Nephron progenitor cell (in vitro differentiated cells): ENCODE measurements at places on chromosomes 6 and 20.

GRCh38 chr6:140441256-140441655 is 1066.8 kb upstream of the CITED2 start:
- DNase-seq, result peak; percentile 66

- DNase-seq, result no peak
Measured at GRCh38 chr20:48930035-48930434, 8.5 kb downstream of the ARFGEF2 start.

GRCh38 chr6:165877192-165877591 is 214.2 kb upstream of the PDE10A start:
- no peak for DNase-seq

- DNase-seq, result no peak
Measured at GRCh38 chr20:64189530-64189966, 25.3 kb downstream of the MYT1 start.

DNA sequence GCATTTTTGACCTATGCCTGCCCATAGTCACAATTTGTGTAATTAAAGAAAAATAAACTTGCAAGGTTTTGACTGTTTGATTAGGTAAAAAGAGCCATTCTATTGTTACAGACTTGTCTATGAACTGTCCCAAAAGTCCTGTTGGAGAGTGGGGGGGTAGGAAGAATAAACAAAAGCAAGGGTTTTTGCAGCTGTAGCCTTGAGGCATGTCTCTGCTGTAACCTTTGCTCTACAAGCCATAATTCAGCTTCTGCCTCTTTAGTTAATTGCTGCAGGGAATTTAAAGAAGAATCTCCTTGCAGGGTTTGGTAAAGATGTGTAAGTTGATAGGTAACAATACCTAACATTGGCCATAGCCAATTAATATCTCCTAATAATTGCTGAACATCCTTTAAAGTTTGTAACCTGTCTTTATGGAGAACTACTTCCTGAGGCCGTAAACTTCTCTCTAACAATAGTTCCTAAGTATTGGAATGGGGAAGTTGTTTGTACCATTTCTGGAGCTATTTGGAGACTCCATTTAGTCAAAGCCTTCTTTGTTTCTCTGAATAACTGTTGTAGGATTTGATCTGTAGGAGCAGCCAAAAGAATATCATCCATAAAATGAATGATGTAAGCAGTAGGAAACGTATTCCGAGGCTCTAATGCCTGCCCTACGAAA is 7.9 kb upstream of the ABHD12 start:
- peak; percentile 20 for DNase-seq
